ENCODE measurements at places on chromosomes 2 and 18.

DNA sequence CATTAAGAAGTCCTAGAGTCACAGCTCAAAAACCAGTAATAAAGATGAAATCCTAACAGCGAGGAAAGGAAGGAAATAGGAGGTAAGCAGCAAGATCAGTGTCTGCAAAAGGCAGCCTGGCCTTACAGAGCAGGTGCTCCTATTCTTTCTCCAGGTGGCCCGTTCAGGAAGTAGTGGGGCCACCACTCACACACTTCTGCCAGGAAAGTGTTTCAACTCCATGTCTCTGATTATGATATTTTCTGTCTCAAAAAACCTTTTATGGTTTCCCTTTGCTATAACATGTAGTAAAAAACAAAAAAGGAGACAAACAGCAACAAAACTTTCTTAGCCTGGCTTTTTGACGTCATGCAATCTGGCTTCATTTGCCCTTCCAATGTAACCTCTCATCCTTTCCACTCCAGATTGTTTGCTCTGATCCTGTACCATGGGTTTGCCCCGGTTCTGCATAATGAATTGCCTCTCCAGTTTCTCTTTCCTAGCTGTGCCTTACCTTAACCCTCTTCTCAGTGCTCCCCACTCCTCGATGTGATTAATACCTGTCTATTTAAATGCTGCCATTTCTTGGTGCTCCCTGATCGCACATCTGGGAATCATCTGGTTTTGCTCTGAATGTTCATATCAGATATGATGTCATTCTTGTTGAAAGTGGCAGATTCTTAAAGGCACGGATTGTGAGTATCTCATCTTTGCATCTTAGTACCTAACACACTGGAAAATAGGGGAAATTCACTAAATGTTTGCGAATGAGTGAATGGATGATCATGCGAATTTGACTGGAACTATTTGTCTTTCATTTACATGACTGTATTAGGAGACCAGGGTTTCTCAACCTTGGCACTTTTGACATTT lies 50.6 kb upstream of the PTPRM start:
- no peak for DNase-seq

DNA sequence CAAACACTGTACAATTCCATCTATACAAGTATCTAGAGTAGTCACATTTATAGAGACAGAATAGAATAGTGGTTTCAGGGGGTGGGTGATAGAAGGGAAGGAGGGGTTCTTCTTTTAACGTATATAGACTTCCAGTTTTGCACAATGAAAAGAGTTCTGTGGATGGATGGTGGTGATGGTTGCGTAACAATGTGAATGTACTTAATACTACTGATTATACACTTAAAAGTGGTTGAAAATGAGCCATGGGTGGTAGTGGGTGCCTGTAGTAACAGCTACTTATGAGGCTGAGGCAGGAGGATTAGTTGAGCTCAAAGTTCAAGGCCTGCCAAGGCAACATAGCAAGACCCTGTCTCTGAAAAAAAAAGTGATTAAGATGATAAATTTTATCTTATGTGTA lies 85.8 kb downstream of the SETBP1 start:
- no peak for DNase-seq

GRCh38 chr2:74881176-74881575 lies 47.2 kb downstream of the HK2 start:
- DNase-seq = no peak

DNA sequence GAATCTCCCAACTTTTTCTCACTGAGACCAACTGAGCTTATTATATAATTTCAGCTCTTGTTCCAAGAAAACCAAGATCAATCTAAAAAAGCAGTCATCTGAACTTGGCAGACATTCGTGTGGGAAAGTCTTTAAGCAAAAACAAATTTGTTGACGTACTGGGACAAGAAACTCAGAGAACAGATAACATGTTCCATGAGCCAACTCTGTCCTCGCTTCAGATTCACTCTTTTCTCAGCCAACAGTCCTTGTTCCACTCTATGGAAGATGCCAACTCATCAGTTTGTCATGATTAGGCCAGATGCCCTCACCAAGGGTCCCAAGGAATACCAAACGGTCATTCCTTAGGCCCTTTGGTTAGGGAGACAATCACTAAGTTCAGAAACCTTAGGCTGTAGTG lies 224.2 kb upstream of the CTAGE1 start:
- DNase-seq = no peak

DNA sequence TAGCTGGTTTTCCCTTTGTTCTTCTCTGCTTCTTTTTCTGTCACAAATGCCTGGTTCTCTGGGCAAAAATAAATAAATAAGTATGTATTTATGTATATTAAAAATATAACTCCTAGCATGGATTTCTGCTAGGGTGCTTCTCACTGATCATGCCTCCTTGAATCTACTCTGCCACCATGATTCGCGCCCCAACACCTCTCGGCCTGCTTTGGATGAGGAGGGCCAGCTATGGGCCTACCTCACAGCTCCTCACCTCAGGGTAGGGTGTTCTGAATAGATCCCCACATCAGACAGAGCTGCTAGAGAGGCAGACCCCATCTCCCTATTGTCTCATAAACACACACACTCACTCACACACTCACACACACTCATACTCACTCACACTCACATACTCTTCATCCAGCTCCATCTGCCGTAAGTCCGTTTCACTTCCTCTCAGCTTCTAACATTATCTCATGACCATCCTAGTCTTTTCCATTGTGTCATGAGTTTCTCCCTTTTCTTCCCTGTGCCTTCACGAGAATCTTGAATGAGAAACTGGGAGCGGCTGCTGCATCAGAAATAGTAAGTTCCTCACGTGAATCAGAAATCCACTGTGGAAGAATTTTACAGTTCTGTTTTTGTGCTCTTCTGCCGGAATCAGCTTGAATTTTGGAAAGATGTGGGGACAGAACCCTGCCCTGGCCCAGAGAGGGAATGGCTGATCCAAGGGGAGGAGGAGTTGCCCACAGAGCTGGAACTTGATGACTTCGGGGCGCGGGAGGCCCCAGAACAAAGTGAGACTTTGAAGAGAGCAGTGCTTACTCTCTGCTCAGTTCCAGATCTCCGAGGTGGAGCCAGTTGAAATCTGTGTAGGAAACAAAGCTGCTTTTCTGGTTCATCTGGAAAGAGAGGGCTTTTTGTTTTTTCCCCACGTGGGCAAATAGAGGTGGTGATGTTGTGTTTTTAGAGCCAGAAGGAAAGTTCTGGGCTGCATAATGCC lies 20.9 kb downstream of the ANXA4 start:
- no peak for DNase-seq

- DNase-seq = no peak
Observed at GRCh38 chr2:3208179-3208578, 169.4 kb downstream of the EIPR1 start.

- no peak for DNase-seq
Observed at GRCh38 chr2:219542931-219543595, 546 bp downstream of the CHPF start.

GRCh38 chr2:189164746-189165145 lies 14.8 kb downstream of the COL5A2 start:
- DNase-seq = no peak

DNA sequence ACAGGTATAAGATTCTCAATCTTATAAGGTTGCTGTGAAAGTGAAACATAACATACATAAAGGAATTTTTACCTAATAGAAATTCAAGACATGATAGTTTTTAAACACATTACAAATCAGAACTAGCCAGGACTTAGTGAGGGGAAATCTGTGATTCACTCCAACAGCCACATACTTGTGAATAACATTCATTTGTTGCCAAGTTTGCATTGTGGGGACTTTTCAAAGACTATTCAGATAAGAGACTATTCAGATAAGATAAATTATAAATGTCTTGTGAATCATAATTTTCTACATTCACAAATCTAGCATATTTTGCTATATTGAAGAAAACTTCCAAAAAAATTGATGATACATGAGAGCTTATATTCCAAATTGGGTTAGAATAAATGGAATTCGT lies 345.3 kb upstream of the CDH20 start:
- no peak for DNase-seq

DNA sequence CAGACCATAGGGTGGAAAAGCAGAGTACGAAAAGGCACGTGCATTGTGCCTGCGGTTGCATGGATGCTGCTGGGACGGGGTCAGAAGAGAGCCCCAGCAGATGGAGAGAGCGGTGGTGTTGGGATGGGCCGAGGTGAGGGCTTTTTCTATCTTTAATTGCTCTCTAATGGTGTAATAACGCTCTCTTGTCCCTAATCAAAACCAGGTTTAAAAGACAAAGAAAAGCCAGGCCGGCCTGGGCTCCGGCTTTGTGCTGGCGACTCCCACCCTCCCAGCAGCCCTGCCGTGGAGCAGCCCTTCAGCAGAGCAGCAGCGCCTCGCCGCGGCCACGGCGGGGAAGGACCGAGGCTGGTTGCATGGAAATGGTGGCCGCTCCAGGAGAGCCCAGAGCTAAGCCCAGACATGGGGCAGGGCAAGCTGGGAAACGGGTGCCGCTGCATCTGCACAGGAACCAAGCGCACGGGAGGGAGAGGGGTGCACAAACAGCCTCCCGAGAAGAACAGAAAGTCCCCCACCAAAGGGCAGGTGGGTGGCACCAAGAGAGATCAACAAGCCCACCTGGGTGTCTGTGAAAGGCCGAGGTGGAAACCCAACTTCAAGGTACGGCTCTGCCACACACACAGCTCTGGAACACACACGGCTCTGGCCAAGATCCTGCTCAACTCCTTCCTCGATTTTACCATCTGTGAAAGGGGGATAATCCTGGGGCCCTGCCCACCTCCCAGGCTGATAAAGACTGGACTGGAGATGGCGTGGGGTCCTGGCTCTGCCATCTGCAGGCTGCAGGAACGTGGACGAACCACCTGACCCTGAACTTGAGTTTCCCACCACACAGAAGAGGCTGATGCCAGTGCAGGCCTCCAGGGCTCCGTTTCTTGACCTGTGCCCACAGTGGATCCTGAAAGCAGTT lies 15.0 kb downstream of the HS1BP3 start:
- no peak for DNase-seq

- DNase-seq = no peak
Observed at GRCh38 chr2:46502291-46502885, 23.0 kb downstream of the TMEM247 start.

GRCh38 chr2:162152147-162152546 lies at the start of gene GCG:
Gene GCG, minus strand, starts transcription at chr2:162152247. Its CDS starts 3,069 bp downstream, at chr2:162149178.
- no peak for DNase-seq

DNA sequence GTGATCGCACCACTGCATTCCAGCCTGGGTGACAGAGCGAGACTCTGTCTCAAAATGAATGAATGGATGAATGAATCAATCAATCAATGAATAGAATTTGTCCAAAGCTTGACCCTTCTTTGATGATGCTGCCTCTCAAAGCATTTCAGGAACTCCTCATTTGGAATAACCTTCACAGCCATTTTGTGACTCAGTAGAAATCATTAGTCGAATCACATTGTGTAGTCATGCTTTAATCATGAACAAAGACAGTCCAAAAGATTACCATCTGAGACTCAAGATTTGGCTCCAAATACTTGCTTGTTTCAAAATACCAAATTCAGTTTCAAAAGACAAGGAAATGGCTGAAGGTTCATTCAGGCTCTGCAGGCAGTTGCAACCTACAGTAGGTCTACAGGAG lies 83.1 kb downstream of the VWA3B start:
- DNase-seq = no peak

DNA sequence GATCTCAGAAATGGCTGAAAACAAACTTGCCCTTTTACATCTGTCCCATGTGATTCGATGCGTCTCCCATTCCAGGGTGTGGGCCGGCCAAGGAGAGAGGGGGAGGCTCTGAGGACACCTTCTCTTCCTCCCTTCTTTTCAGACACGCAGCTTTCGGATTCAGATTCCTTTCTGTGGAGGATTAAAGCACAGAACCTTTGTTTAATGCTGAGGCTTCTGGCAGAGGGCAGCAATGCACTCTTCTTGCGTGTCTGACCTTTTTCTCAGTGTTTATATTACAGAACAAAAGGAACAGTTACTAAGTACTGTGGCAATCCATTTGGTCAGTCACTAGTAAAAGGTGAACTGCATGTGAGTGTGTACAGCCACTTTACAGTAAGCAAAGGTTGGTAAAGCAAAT lies 268.9 kb upstream of the CCDC68 start:
- no peak for DNase-seq

Data from stimulated activated CD4-positive, alpha-beta T cell treated with anti-CD3 and anti-CD28 coated beads, TNF-alpha, amount 100 ng/mL, for 4 hours (primary cell).